ENCODE measurements at places on chromosomes 3 and 15. TPM values are rescaled to one million over a fixed set of nuclear protein-coding genes. Genes with fewer than 3 reads are reported as not detected.
A peak's percentile ranks its signal among the peaks of the same experiment; 100 is the strongest.

DNA sequence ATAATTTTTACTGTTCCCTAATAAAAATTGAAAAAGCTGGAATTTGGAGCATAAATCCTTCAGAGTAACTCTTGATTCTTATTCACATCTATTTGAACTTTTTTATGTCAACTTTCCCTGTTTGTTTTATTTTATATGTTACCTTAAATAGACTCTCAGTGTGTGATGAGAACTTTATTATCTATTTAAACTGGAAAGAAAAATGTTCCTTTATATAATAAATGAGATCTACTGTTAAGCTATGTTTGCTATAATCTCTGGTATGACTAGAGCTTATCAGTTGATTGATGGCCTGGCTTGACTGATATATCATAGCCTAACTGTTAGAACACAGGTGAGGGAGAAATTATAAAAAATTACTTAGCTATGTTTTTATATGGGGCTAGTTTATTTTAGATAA is 330.6 kb upstream of the EPHA6 start:
- H3K4me1 ChIP-seq = no peaks in the 10 kb centered on the region
- no peak overlapping the region for H3K4me3 ChIP-seq
- H3K27ac ChIP-seq = no peak overlapping the region
- no peaks in the 10 kb centered on the region for H3K36me3 ChIP-seq

GRCh38 chr15:69983696-69984265 is 113.9 kb downstream of the TLE3 start:
- H3K27ac ChIP-seq = no peak overlapping the region
- no peaks in the 10 kb centered on the region for H3K36me3 ChIP-seq
- peaks cover 1% of the 10 kb centered on the region for H3K27me3 ChIP-seq
- no peak overlapping the region for H3K4me3 ChIP-seq
- no peak for DNase-seq
- no peaks in the 10 kb centered on the region for H3K4me1 ChIP-seq

GRCh38 chr3:71990545-71990944 is 205.6 kb upstream of the PROK2 start:
- no peak overlapping the region for H3K4me3 ChIP-seq
- DNase-seq = no peak
- no peaks in the 10 kb centered on the region for H3K36me3 ChIP-seq

DNA sequence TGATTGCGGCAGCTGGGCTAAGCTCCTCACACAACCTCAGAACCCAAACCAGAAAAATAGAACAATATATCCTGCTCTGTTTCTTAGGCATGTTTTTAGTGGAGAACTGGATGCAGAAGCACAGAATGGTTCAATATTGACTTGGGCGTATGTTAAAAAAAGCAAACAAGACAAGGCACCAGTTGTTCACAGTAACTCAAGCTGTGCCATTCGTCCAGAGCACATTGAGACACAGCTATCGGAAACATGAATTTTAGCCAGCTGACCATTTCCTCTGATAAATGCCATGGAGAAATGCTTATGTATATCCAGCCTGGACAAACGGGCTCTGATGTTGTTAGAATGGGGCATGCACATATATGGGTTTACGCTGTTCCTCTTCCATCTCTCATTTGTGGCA is 129.2 kb upstream of the PDZRN3 start:
- no peaks in the 10 kb centered on the region for H3K36me3 ChIP-seq
- no peak overlapping the region for H3K4me3 ChIP-seq
- DNase-seq = no peak
- H3K27me3 ChIP-seq = no peaks in the 10 kb centered on the region
- no peak overlapping the region for H3K27ac ChIP-seq
- H3K4me1 ChIP-seq = no peaks in the 10 kb centered on the region

DNA sequence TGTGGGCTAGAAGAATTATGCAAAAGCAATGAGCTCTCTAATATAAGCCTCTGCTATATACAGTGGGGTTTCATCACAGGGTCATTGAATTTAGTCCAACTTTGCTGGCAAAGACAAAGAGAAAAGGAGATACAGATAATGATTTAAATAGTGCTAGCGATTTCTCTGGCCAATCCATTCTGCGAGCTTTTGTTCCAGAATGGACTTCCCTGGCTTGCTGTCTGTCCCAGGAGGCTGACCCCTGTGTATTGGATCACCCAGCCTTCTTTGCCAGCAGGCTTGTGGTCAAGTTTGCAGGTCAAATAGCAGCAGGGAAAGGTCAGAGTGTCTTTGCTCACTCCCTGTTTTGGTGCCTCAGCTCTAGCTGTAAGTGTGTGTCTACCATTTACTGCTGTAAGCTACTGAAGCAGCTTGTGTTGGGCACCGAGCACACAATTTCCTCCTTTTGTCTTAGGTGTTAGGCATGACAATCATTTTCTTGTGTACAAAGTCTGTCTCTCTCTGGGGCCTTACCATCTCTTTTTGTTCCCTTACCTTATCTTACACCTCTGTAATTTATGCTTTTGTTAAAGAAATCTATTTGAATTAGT is 55.7 kb downstream of the UNC13C start:
- no peak overlapping the region for H3K4me3 ChIP-seq
- DNase-seq = no peak

DNA sequence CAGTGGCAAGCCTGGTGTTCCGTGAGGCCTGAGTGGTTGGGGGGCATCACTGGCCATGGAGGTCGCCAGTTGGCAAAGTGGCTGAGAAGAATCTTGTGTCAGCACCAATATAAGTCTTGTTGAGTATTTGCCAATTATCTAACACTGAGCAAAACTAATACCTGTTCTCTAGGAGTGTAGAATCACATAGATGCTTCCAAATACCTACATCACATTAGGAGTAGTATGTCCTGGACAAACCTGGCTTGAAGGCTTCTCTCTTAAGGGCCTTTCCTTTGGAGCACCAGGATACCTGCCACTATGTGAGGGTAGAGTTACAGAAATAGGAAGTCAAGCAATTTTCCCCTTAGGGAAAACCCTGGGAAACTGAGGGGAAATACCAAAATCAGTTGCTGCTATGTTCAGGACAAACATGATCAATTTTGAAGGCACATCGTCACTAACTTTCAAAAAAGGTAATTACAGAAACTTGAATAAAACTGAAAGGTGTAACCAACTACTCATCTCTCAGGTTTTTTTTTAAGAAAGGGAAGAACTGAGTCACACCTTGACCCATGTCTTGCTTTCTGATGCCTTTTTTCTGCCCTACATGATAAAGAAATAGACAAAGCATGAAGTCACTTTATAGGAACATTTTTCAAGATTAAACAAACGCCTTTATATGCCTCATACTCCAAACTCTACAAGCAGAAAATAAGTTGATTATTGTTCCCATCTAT is 100.4 kb downstream of the IMPG2 start:
- no peak overlapping the region for H3K27ac ChIP-seq
- no peak overlapping the region for H3K4me3 ChIP-seq
- no peak for DNase-seq
- no peaks in the 10 kb centered on the region for H3K4me1 ChIP-seq

- peaks cover 6% of the 10 kb centered on the region for H3K4me1 ChIP-seq
- no peak for DNase-seq
- H3K4me3 ChIP-seq = no peak overlapping the region
Observed at GRCh38 chr15:51840692-51841091, 11.2 kb downstream of the TMOD3 start.

- H3K4me3 ChIP-seq = peak overlapping the region; percentile 93
- H3K4me1 ChIP-seq = peaks cover 5% of the 10 kb centered on the region
- H3K27me3 ChIP-seq = no peaks in the 10 kb centered on the region
- H3K36me3 ChIP-seq = peaks cover 3% of the 10 kb centered on the region
- H3K27ac ChIP-seq = peak overlapping the region; percentile 93
- peak; percentile 41 for DNase-seq
Observed at GRCh38 chr15:51830276-51830806, 888 bp downstream of the TMOD3 start.

GRCh38 chr15:40282147-40282868 is 556 bp downstream of the ANKRD63 start:
- H3K27me3 ChIP-seq = peaks cover 81% of the 10 kb centered on the region
- DNase-seq = peak; percentile 69
- H3K36me3 ChIP-seq = no peaks in the 10 kb centered on the region
- no peaks in the 10 kb centered on the region for H3K4me1 ChIP-seq
- peak overlapping the region; percentile 18 for H3K4me3 ChIP-seq

GRCh38 chr3:133821767-133822638 is 16.4 kb downstream of the SRPRB start:
- H3K4me1 ChIP-seq = no peaks in the 10 kb centered on the region
- H3K36me3 ChIP-seq = peaks cover 44% of the 10 kb centered on the region
- no peak overlapping the region for H3K4me3 ChIP-seq
- H3K27ac ChIP-seq = no peak overlapping the region
- peak; percentile 51 for DNase-seq

DNA sequence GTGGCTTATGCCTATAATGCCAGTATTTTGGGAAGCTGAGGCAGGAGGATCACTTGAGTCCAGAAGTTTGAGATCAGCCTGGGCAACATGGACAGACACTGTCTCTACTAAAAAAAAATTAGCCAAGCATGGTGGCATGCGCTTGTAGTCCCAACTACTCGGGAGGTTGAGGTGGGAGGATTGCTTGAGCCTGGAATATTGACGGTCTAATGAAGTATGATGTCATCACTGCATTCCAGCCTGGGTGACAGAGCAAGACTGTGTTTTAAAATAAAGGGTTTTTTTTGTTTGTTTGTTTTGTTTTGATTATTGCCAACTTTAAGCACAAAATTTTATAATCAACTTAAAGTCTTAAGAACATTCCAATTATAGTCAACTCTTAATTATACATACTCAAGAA is 6.8 kb downstream of the PLSCR1 start:
- DNase-seq = no peak
- H3K27me3 ChIP-seq = no peaks in the 10 kb centered on the region
- peaks cover 20% of the 10 kb centered on the region for H3K4me1 ChIP-seq
- no peak overlapping the region for H3K4me3 ChIP-seq

- no peaks in the 10 kb centered on the region for H3K27me3 ChIP-seq
- no peaks in the 10 kb centered on the region for H3K36me3 ChIP-seq
- no peak overlapping the region for H3K27ac ChIP-seq
- H3K4me1 ChIP-seq = no peaks in the 10 kb centered on the region
- no peak overlapping the region for H3K4me3 ChIP-seq
- DNase-seq = no peak
Observed at GRCh38 chr3:34256021-34256420, 457.6 kb downstream of the PDCD6IP start.

GRCh38 chr15:61051569-61052031 is 177.5 kb downstream of the RORA start:
- H3K4me1 ChIP-seq = no peaks in the 10 kb centered on the region
- H3K27ac ChIP-seq = no peak overlapping the region

- H3K4me3 ChIP-seq = no peak overlapping the region
- H3K27me3 ChIP-seq = no peaks in the 10 kb centered on the region
- H3K36me3 ChIP-seq = no peaks in the 10 kb centered on the region
- peak; percentile 29 for DNase-seq
- H3K27ac ChIP-seq = no peak overlapping the region
Observed at GRCh38 chr3:157572559-157573270, 69.5 kb upstream of the VEPH1 start.

DNA sequence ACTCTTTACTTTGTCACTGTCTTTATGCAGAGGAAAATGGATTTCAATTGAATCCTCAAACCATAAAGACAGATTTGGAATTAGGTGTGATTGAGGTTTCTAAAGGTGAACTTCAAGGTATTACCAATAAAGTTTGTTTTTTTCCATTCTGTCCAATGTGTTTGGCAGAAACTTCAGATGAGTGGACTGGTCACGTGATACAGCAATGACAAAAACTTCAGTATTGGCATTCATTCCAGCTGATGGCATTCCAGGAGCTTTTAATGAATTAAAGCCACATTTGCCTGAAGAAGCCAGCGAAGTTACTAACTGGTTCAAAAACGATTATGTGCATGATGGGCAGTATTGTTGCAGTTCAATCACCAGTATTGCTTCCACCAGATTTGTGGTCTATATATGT is 4.5 kb upstream of the MASP1 start:
- peak overlapping the region; percentile 57 for H3K27ac ChIP-seq
- H3K36me3 ChIP-seq = no peaks in the 10 kb centered on the region
- no peak for DNase-seq
- peaks cover 28% of the 10 kb centered on the region for H3K4me1 ChIP-seq
- H3K27me3 ChIP-seq = no peaks in the 10 kb centered on the region

DNA sequence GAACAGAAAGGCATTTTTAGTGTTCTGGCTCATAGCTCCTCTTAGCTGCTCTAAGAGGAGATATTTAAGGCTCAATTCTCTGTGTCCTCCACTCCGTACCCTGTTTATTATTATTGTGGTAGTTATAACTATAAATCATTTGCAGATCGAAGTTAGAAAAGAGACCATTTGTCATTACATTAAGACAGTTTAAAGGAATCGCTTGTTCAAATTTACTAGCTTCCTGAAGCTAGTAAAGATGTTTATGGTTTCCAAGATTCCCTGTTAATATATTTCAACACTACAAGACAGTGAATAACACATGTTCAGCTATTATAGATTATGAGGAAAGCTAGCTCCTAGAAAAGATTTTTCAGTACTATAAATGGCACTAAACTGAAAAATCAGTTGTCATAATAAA is 12.6 kb downstream of the ATXN7 start:
- no peak overlapping the region for H3K27ac ChIP-seq
- no peaks in the 10 kb centered on the region for H3K4me1 ChIP-seq
- H3K36me3 ChIP-seq = no peaks in the 10 kb centered on the region
- H3K4me3 ChIP-seq = no peak overlapping the region
- no peaks in the 10 kb centered on the region for H3K27me3 ChIP-seq
- no peak for DNase-seq

DNA sequence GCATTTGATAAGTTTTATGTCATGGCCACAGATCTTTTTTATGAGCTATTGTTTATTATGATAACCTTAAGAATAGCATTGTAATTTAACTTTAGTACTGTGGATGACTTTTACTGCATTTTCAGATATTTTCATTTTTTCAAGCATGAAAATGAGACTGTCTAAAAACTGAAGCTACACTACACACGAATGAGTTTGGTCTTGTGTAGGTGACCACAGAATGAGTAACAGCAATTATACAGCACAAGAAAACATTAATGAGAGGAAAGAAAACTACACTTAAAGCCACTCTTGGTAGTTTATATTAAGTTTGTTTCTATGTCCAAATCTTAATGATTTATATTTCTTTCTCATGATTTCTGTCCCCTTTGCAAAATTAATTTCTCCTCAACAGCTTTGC is 809.2 kb downstream of the NAALADL2 start:
- H3K27ac ChIP-seq = no peak overlapping the region
- no peaks in the 10 kb centered on the region for H3K36me3 ChIP-seq
- no peak overlapping the region for H3K4me3 ChIP-seq
- no peak for DNase-seq
- no peaks in the 10 kb centered on the region for H3K4me1 ChIP-seq

DNA sequence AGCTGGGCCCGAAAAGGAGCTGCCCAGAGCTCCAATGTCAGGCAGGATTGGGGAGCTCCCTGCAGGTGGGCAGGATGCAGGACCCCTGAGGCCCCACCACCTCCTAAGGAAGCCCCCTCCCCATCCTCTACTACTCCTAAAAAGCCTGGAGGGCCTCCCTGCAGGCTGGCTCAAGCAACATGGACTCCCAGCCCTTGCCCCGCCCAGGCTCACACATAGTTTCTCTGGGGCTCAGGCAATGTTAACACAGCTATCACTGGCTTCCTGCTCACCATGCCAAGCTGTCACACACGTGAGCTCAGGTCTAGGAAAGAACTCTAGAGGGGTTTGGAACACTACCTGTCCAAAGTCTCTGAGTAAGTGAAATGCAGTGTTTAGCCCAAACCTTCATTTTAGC is 65.4 kb upstream of the ZNF148 start:
- no peak overlapping the region for H3K4me3 ChIP-seq
- H3K27me3 ChIP-seq = no peaks in the 10 kb centered on the region
- peak; percentile 92 for DNase-seq
- no peak overlapping the region for H3K27ac ChIP-seq
- peaks cover 2% of the 10 kb centered on the region for H3K4me1 ChIP-seq
- peaks cover 7% of the 10 kb centered on the region for H3K36me3 ChIP-seq

GRCh38 chr3:188230962-188231361 is 77.0 kb downstream of the LPP start:
- H3K36me3 ChIP-seq = no peaks in the 10 kb centered on the region
- H3K27ac ChIP-seq = no peak overlapping the region
- no peaks in the 10 kb centered on the region for H3K27me3 ChIP-seq
- no peak for DNase-seq

The FOXB1 gene
- 0.01 TPM for polyA plus RNA-seq

The ZNF774 gene
- polyA plus RNA-seq = 2.1 TPM

Data from small intestine (tissue), 16 donors.